NCI-H187 treated with DMSO at 0.1 percent for 48 hours (cell line): ENCODE measurements at places on chromosomes 3 and 15.

DNA sequence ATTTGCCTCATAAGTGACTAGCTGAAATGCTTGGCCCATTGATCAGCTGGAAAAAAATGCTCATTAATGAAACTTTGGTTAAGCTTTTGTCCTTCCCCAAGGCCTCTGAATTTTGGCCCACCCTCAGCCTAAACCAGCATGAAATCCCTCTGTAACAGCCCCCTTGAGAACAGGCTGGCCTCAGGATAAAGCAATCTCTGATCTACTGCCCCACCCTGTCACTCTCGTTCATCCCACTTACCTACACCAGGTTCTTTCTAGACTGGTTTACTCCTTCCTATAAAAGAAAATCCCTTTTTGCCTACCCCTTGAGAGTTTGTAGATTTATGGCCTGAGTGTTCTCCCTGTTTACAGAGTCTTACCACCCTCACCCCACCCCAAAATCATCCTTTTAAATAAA is 3.4 kb upstream of the AEN start:
- DNase-seq, result no peak

DNA sequence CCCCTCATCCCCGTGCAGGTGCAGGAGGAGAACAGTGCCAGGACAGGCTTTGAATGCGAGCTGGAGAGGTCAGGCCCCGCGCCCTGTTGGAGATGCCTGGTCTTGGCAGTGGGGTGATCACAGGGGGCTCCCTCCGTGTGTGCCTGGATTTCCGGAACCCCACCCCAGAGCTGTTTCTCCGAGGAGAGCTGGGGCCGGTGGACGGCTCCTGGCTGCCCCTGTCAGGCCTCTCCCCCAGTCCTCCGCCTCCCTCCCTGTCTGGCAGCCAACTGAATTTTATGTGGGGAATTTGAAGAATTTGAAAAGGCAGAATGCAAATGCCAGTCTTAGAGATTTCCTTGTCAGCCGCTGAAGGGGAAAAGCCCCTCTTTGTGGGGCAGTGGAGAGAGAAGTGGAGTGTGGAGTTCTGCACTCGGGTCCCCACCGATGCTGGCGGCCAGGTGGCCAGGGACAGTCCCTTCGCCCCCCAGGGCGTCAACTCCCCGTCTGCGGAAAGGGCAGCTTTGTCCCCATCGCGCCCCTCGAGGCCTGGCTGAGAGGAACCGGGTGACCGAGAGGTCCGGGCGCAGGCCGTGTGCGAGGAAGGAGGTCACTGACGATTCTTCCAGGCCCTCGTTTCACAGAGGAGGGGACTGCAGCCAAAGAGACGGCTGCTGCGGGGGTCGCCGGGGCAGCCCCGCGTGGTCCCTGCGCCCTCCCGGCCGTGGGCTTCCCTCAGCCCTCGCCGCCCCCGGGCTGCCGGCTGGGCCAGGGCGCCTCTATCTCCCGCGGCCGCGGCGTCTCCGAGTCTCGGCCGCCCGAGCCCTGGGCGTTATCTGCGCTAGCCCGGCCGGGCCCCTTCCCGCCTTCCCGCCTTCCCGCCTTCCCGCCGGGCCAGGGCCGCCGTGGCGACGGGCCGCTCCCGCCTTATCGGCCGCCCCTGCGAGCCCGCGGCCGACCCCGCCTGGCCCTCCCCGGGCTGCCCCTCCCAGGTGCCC is 56.0 kb upstream of the LCTL start:
- DNase-seq, result no peak

DNA sequence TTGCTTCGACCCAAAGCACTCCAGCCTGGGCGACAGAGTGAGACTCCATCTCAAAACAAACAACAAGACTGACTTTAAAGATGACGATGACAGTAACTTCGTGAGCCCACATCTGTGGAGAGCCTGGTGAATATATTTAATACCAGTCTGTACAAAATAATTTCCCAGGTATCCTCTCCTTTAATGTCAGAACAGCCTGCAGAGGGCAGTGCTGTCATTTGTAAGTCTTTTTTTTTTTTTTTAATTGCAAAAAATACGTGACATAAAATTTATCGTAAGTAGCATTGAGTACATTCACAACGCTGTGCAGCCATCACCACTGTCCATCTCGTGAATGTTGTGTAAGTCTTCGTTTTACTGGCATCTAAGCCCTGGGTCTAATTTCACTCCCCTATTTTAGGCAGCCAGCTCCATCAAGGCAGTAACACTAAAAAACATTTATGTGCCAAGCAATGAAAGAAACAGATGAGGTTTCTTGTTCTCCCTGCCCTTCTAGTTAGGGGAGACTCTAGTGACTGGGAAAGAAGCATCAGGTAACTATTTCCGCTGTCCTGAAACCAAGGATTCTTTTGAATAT is 1.4 kb downstream of the HTD2 start:
- no peak for DNase-seq

DNA sequence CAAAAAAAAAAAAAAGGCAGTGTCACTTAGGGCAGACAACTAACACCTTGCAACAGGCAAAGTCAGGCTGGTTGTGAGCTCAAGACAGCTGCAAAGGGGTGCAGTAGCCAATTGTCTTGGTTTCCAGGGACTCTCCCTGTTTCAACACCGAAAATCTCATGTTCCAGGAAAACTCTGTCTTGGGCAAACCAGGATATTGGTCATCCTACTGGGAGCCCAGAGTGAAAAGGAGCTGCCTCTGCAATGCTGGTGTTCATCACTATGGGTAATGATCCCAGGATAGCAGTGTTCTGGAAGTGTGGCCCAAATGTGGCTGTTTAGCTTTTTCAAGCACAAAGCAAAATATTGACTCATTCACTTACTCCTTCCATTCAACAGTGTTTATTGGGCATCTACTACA is 82.6 kb downstream of the ARHGAP31 start:
- no peak for DNase-seq

DNA sequence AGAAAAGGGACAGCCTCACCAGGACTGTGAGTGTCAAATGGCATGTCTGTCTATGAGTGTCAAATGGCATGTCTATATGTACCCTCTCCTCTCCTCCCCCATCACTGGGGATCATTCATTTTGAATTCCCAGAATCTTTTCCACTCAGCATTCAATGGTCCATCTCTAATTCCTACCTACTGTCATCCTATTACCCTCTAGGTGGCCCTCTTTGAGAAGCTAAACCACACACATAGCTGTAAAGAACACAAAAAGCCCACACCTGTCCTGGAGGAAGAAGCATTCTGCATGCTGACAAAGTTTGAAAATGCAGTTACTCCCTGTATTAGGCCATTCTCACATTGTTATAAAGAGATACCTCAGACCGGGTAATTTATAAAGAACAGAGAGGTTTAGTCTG is 46.2 kb upstream of the PYDC2 start:
- no peak for DNase-seq

DNA sequence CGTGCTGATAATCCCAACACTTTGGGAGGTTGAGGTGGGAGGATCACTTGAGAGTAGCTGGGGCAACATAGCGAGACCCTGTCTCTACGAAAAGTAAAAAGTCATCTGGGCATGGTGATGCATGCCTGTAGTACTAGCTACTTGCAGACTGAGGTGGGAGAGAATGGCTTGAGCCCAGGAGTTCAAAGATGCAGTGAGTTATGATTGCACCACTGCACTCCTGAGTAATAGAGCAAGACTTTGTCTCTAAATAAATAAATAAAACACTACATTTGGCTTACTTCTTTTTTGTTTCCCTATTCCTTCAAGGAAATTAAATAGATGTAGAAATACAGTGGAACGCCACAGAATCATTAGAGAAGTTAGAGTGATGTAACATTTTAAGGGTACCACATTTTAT is 20.1 kb upstream of the LDHAL6B start:
- no peak for DNase-seq

DNA sequence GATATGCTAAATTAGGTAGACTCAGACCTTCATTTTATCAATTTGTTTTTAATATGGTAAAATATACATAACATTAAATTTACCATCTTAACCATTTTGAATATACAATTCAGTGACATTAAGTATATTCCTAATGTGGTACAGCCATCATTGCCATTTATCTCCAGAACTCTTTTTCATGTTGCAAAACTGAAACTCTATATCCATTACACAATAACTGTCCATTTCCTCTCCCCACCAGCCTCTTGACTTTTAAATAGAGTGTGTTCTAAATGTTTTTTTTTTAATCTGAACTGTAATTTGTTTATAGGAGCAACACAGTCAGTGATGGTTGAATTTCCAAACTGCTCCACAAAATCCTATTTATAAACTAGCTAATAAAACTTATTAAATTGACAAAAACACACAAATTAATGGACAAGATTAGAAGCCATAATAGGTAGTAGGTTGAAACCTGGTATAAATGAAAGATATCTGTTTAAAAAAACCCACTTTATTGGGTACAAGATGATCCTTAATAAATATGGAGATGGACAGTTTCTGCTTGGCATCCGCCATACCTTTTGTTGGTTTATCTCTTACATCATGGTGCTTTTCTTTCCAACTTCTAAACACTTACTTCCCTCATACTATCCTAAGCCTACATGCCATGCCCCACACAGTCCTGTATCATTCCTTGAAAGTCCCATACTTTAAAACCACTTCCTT is 142.4 kb downstream of the ZPLD1 start:
- DNase-seq, result no peak

GRCh38 chr3:150766742-150767141 is 3.8 kb upstream of the SIAH2 start:
- no peak for DNase-seq

DNA sequence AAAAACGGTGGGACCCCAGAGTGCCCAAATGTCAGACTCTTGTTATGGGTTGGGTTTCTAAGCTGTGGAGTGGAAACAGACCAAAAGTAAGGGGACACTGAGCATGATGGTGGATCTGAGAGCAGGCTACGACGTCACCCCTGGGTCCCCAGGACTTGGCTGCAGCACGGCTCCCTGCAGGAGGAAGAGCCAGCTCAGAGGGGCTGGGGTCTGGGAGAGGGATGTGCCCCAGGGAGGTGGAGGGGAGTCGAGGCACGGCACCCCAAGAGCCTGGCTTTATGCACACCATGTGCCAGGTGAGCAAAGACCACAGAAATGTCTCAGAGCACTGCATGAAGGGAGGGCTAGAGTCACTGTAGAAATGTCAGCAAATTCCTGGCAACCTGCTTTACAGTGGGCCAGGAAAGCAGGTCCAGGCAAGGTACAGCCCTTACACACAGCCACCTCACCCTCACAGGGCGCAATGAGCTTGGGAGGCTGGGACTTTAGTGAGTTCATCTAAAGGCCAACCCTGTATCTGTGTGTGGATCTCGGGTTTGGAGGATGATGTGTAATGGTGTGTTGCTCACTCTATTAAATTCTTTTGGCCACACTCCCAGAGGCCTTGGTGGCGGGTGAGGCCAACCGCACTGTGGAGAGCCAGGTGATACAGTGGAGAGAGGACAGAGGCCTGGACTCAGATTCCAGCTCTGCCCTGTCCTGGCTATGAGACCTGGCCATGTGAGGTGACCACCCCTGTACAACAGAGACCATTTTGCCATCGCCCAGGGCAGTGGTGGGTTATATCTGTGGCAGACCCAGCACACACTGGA is 14.1 kb downstream of the CTSH start:
- DNase-seq, result no peak

DNA sequence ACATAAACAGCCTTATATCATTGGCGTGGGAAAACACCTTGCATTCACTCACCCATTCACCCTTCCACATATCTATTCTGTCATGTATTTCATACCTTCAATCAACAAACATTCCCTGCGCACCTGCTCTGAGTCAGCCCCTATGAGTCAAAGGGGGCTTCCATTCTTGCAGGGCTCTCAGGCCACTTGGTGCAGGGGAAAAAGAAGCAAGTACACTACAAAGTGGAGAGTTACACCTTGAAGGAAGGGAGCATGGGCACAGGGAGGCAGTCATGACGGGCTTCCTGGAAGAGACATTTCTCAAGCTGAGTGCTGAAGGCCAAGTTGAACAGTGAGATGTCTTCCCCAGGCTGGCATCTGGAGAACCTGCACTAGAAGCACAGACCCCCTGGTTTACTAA is 4.6 kb upstream of the AMOTL2 start:
- no peak for DNase-seq

GRCh38 chr3:138724443-138724842 is 110.3 kb downstream of the PIK3CB start:
- no peak for DNase-seq

- DNase-seq, result no peak
These were observed 2.4 kb upstream of the CFAP91 start for GRCh38 chr3:119700269-119700919.

DNA sequence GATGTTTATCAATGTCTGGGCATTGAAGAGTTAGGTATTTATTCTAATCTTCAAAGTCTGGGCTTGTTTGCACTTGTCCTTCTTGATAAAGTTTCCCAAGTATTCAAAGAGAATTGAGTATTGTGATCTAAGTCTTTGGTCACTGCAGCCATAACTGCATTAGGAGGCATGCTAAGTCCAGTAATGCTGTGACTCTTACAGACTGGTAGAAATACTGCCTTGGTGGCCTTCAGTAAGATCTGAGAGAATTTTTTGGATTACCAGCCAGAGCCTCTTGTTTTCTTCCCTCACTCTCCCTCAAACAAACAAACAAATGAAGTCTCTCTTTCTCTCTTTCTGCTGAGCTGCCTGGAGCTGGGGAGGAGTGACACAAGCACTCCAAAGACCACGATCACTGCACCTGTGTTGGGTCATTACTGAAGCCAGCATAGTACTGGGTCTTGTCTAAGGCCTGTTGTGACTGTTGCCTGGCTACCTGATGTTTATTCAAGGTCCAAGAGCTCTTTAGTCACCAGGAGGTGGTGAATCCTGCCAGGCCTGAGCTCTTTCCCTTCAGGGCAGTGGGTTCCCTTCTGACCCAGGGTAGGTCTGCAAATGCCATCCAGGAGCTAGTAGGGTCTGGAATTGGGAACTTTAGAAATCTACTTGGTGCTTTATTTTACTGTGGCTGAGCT is 14.8 kb upstream of the RBP2 start:
- DNase-seq, result peak; percentile 73

DNA sequence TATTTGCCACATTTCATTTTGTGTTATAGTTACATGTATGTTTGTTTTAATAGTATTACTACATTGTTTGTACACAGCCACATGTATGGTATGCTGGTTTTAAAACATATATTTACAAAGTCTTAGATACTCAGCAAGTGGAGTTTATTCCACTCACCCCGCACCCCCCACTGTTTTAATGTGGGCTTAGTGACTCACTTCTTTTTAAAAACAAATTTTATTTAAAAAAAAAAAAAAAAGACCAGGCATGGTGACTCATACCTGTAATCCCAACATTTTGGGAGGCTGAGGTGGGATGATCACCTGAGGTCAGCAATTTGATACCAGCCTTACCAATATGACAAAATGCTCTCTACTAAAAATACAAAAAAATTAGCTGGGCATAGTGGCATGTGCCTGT is 26.9 kb upstream of the TJP1 start:
- no peak for DNase-seq

GRCh38 chr15:54305138-54305537 is 326.9 kb downstream of the UNC13C start:
- no peak for DNase-seq
